Prostate gland (tissue), 2 donors: ENCODE measurements at places on chromosomes 7 and 10. TPM values are rescaled to one million over a fixed set of nuclear protein-coding genes. Genes with fewer than 3 reads are reported as not detected.

Gene IFIT1B
- not detected for total RNA-seq

Gene LRRD1
- not detected for total RNA-seq

Gene FFAR4
- total RNA-seq: 0.18 TPM

Gene TMEM176B
- 14.5 TPM for total RNA-seq

Gene PNLIPRP2
- not detected for total RNA-seq

Gene CCL26
- not detected for total RNA-seq

Gene GSTO2
- total RNA-seq: 37.3 TPM

Gene RELN
- 3.0 TPM for total RNA-seq

Gene HTR5A
- total RNA-seq: not detected

- no peak for DNase-seq
- no peak overlapping the region for H3K27ac ChIP-seq
- H3K36me3 ChIP-seq: no peaks in the 10 kb centered on the region
- H3K4me3 ChIP-seq: no peak overlapping the region
- H3K4me1 ChIP-seq: peaks cover 20% of the 10 kb centered on the region
- no peaks in the 10 kb centered on the region for H3K27me3 ChIP-seq
These were observed 120.2 kb downstream of the CDH23 start for GRCh38 chr10:71516890-71517289.

DNA sequence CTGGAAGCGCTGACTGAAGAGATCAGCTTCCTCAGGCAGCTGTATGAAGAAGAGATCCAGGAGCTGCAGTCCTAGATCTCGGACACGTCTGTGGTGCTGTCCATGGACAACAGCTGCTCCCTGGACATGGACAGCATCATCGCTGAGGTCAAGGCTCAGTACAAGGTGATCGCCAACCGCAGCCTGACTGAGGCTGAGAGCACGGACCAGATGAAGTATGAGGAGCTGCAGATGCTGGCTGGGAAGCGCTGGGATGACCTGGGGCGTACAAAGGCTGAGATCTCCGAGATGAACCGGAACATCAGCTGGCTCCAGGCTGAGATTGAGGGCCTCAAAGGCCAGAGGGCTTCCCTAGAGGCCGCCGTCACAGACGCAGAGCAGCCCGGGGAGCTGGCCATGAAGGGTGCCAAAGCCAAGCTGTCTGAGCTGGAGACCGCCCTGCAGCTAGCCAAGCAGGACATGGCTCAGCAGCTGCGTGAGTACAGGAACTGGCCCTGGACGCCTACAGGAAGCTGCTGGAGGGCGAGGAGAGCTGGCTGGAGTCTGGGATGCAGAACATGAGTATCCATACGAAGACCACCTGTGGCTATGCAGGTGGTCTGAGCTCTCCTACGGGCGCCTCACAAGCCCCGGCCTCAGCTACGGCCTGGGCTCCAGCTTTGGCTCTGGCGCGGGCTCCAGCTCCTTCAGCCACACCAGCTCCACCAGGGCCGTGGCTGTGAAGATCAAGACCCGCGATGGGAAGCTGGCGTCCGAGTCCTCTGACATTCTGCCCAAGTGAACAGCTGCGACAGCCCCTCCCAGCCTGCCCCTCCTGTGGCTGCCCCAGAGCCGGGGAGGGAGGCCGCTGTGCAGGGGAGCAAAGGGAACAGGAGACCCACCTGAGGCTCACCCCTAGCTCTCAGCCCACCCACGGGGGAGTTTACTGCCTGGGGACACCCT, 24.9 kb upstream of the AMPH start:
- no peak for DNase-seq
- no peak overlapping the region for H3K27ac ChIP-seq

GRCh38 chr7:55469721-55470120, 102.6 kb downstream of the VOPP1 start:
- H3K4me3 ChIP-seq: no peak overlapping the region
- H3K27me3 ChIP-seq: no peaks in the 10 kb centered on the region
- DNase-seq: no peak
- no peaks in the 10 kb centered on the region for H3K36me3 ChIP-seq

DNA sequence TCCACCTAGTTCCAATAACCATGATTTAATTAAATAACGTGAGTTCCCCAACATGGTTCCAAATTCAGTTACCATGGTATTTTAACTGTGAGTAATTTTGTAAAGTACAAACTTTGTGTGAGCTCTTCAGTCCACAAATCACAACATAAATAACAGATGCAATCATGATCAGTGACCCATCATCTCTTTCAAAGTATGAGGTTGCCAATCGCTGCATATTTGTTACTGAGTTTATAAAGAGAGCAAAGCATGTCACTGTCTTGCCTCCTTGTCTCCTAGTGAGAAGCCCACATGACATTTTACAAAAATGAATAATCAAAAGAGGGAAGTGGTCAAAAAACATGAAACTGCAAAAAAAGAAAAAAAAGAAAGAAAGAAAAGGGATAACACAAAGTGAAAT, 69.1 kb upstream of the PDSS1 start:
- H3K4me1 ChIP-seq: no peaks in the 10 kb centered on the region
- DNase-seq: no peak
- no peak overlapping the region for H3K27ac ChIP-seq

DNA sequence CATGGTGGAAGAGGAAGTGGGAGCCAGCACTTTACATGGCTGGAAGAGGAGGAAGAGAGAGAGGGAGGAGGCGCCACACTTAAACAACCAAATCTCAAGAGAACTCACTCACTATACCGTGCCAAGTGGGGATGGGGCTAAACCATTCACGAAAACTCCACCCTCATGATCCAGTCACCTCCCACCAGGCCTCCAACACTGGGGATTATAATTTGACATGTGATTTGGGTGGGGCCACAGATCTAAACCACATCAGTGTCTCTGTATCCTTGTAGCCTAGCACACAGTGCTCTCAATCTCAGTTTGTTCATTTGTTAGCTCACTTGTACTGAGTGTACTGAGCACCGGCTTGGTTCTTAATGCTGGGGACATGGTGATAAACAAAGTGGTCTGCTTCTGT, 228.3 kb downstream of the BUB3 start:
- H3K27ac ChIP-seq: no peak overlapping the region
- H3K4me3 ChIP-seq: no peak overlapping the region
- peaks cover 2% of the 10 kb centered on the region for H3K27me3 ChIP-seq
- H3K4me1 ChIP-seq: no peaks in the 10 kb centered on the region
- no peak for DNase-seq

DNA sequence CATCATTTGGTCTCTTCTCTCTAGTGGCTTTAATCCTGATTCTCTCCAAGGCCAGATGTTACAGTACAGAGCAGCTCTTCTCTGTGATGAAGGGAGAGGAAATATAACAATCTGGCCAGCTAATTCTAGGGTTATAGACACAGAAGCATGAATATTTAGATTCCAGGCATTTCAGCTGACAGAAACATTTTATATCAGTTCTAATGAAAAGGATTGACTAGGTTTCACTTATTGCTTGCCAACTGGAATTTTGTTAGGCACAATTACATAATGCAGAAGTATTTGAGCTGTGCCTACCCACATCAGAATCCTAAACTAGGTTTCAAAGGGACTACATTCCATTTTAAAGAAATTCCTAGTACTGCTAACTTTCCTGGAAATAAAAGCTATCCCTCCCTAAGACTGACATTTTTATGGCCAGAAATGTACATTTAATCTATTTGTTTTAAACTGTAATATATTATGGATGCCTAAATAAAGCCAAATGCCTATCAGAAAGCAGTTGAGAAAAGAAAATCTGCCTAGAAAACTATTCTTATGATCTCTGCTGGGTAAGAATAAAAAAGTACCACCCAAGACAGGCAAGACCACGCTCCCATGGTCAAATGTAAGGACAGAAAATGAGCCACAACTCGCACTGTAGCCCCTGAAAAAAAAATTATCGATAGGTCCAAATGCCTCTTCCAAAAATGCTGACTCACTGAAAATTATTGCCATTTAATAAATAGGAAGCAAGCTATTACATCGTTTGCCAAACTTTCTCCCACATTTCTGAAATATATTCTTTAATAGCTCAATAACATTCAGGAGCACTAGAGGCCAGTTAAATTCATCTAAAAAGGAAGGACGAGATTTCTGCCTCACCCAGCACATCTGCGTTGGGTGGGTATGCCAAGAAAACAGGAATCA, 498.1 kb downstream of the KCNMA1 start:
- no peaks in the 10 kb centered on the region for H3K27me3 ChIP-seq
- DNase-seq: no peak
- no peaks in the 10 kb centered on the region for H3K36me3 ChIP-seq
- no peaks in the 10 kb centered on the region for H3K4me1 ChIP-seq
- no peak overlapping the region for H3K27ac ChIP-seq

- no peaks in the 10 kb centered on the region for H3K27me3 ChIP-seq
- H3K4me1 ChIP-seq: peaks cover 6% of the 10 kb centered on the region
- H3K4me3 ChIP-seq: peak within 1 kb of the TSS; percentile 28
- peaks cover under 1% of the 10 kb centered on the region for H3K36me3 ChIP-seq
- DNase-seq: no peak
These were observed at the start of gene ADAM8 for GRCh38 chr10:133276435-133277201. TSS of gene ADAM8 (minus strand) at chr10:133276868. CDS start at chr10:133276817, 51 bp downstream.

- no peaks in the 10 kb centered on the region for H3K36me3 ChIP-seq
- no peaks in the 10 kb centered on the region for H3K4me1 ChIP-seq
- H3K4me3 ChIP-seq: no peak overlapping the region
- no peak for DNase-seq
- H3K27ac ChIP-seq: no peak overlapping the region
These were observed 77.8 kb upstream of the IKZF1 start for GRCh38 chr7:50226669-50227068.

DNA sequence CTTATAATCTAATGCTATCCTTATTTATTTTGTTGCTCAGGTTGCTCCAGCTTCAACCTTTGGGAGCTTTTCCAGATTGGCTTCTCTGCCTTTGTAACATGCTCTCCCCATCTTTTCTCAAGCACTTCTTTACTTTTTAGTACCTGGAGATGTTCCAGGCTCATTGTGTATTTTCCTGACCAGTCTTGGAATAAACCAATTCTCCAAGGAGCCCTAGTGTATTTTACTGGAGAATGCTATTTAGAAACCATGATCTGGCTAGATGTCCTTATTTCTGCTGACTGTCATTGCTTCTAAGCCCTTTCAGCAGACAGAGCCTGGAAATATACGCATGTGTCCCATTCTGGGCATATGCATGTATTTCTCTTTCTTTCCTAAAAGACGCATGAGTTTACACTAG, 95.7 kb downstream of the EMX2 start:
- no peaks in the 10 kb centered on the region for H3K36me3 ChIP-seq
- no peak overlapping the region for H3K27ac ChIP-seq
- H3K4me3 ChIP-seq: no peak overlapping the region
- H3K27me3 ChIP-seq: no peaks in the 10 kb centered on the region
- H3K4me1 ChIP-seq: no peaks in the 10 kb centered on the region

DNA sequence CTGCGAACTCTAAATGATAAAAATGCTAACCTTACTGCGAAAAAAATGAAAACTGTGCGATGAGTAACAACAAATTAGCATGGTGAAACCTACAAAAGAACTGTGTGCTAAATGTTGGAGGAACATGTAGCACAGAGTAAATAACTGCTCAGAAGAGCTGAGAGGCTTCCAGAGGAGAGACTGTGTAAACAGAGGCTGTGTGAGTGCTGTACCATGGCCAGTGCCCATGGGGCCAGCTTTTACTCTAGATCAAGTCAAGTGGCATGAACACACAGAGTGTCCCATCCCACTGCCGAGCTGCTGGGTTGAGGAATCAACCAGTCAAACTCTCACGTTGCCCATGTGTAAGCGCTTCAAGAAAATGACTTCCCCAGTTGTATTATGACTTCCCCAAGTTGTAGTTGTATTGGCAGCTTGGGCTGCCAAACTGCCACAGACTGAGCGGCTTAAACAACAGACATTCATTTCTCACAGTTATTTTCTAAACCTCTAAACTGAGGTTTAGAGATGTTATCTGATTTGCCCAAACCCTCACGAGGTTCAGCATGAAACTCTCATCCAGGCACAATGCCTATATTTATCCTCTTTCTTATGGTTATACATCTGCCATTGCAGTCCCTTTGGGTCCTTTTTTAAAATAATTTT, 270.7 kb downstream of the ABCA13 start:
- H3K4me3 ChIP-seq: no peak overlapping the region
- no peak for DNase-seq
- no peaks in the 10 kb centered on the region for H3K4me1 ChIP-seq
- H3K27ac ChIP-seq: no peak overlapping the region
- H3K27me3 ChIP-seq: no peaks in the 10 kb centered on the region
- H3K36me3 ChIP-seq: no peaks in the 10 kb centered on the region

DNA sequence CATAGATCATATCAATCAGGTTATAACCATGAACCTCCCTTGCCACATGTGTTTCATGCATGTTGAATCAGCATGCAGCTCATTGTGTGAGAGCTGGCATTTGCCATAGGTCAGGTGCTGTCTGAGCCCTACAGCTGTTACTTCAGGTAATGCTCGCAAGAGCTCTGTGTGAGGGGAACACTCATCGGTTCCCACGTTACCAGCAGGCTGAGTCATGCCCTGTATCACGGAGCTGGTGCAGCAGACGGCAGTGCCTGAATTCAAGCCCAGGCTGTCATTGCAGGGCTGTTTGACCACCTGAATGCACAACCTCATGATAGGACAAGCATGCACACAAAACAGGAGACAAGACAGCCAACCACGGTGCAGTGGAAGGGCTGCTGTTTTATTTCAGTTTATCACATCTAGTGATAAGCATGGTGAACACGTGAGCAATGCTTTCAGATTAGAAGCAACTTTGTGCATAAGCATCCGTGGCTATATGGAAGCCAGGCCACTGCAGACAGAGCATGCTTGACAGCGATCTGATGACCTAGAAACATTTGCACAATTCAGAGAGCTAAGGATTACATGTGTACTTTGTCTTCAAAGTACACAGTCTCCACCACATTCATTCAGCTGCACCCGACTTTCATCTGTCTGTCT, 56.4 kb upstream of the PFKP start:
- H3K27ac ChIP-seq: peak overlapping the region; percentile 59
- H3K36me3 ChIP-seq: no peaks in the 10 kb centered on the region
- DNase-seq: no peak
- H3K4me1 ChIP-seq: no peaks in the 10 kb centered on the region
- no peaks in the 10 kb centered on the region for H3K27me3 ChIP-seq
- no peak overlapping the region for H3K4me3 ChIP-seq

- H3K4me3 ChIP-seq: no peak overlapping the region
- H3K27me3 ChIP-seq: no peaks in the 10 kb centered on the region
- no peaks in the 10 kb centered on the region for H3K36me3 ChIP-seq
- H3K27ac ChIP-seq: no peak overlapping the region
- H3K4me1 ChIP-seq: no peaks in the 10 kb centered on the region
These were observed 712.0 kb downstream of the INHBA start for GRCh38 chr7:40990841-40991240.

DNA sequence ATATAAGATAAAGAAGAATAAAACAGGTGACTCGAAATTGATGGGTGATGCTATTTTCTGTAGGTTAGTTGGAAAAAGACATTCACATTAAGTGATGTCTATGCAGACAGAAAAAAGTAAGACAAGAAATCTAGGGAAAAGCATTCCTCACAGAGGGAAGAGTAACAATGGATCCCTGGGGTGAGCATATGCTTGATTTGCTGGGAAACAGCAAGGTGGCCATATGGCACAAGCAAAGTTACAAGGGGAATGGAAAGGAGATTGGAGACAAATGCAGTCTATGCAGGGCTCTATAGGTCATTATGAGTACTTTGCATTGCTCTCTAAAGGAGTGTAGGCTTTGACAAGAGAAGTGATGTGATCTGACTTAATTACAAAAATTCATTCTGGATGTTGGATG, 90.9 kb upstream of the ZNF804B start:
- H3K27me3 ChIP-seq: no peaks in the 10 kb centered on the region
- H3K4me1 ChIP-seq: no peaks in the 10 kb centered on the region
- no peak for DNase-seq
- no peaks in the 10 kb centered on the region for H3K36me3 ChIP-seq
- no peak overlapping the region for H3K27ac ChIP-seq

GRCh38 chr10:50788951-50789945, 49.5 kb downstream of the ASAH2B start:
- no peaks in the 10 kb centered on the region for H3K36me3 ChIP-seq
- DNase-seq: no peak
- no peaks in the 10 kb centered on the region for H3K27me3 ChIP-seq
- no peaks in the 10 kb centered on the region for H3K4me1 ChIP-seq
- no peak overlapping the region for H3K27ac ChIP-seq
